ENCODE measurements at places on chromosomes 7 and 10.

DNA sequence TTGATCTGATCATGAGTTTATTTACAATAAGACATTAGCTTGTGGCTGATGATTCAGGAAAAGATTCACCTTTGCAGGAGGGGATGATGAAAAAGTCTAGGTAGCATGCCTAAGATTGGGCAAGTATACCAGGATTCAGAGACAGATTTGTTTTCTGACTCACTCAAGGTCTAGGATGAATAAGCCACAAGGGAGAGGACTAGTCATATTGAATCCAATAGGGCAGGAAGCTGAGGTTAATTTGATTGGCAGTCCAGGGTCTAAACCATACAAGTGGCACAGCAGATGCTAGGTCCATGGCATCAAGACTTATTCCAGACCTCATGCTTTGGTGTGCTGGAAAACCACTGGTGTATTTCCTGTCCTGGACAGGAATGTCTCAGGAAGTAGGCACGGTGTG, 1133.4 kb downstream of the XPNPEP1 start:
- no peak for DNase-seq
- H3K4me3 ChIP-seq, result no peak overlapping the region
- no peaks in the 10 kb centered on the region for H3K36me3 ChIP-seq
- no peaks in the 10 kb centered on the region for H3K4me1 ChIP-seq

DNA sequence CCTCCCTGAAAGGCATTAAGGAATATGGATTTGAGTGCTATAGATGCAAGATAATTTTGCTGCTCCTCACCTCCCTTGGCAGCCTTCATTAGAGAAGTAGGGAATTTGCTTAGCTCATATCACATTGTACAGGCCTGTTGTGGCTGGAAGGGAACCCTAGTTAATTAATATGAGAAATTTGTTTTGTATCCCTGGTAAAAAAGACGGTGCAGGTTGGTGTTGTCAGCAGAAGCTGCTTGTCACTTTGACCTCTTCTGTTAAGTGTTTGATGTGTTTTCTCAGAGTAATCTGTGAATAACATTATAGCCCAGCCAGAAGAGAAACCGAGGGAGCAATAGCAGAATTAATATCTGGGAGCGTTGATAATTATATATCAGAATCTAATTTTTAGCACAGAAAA, 278.4 kb downstream of the LRMDA start:
- no peak for DNase-seq
- no peak overlapping the region for H3K27ac ChIP-seq
- H3K36me3 ChIP-seq, result no peaks in the 10 kb centered on the region
- no peaks in the 10 kb centered on the region for H3K4me1 ChIP-seq
- no peaks in the 10 kb centered on the region for H3K27me3 ChIP-seq

- no peaks in the 10 kb centered on the region for H3K27me3 ChIP-seq
- no peaks in the 10 kb centered on the region for H3K36me3 ChIP-seq
- H3K4me3 ChIP-seq, result no peak overlapping the region
- H3K4me1 ChIP-seq, result no peaks in the 10 kb centered on the region
- no peak for DNase-seq
These were observed 801.4 kb upstream of the MBL2 start for GRCh38 chr10:53574024-53574423.

- no peaks in the 10 kb centered on the region for H3K4me1 ChIP-seq
- H3K27ac ChIP-seq, result no peak overlapping the region
- DNase-seq, result no peak
- H3K36me3 ChIP-seq, result no peaks in the 10 kb centered on the region
- H3K4me3 ChIP-seq, result no peak overlapping the region
These were observed 20.3 kb downstream of the CFAP46 start for GRCh38 chr10:132921818-132922807.

DNA sequence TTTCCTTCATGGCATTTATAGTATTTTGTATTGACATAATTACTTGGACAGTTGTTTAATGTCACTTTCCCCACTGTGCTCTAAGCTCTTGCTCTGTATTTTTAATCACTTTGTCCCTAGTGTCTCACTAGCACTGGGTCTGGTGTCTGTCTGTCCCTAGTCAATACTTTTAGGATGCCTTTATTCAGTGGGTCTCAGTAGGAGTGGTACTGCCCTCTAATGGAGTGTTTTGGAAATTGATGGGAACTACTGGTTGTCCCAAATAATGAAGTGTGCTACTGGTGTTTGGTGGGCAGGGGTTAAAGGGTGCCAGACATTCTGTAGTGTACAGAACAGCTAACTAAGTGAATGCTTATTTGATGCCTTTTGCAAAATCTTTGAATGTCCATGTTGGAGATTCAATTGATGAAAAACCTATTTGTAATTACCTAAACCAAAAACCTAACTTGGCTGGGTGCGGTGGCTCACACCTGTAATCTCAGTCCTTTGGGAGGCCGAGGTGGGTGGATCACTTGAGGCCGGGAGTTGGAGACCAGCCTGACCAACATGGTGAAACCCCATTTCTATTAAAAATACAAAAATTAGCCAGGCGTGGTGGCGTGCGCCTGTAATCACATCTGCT, 33.3 kb downstream of the CDK14 start:
- H3K27me3 ChIP-seq, result no peaks in the 10 kb centered on the region
- DNase-seq, result peak; percentile 37
- no peaks in the 10 kb centered on the region for H3K36me3 ChIP-seq

DNA sequence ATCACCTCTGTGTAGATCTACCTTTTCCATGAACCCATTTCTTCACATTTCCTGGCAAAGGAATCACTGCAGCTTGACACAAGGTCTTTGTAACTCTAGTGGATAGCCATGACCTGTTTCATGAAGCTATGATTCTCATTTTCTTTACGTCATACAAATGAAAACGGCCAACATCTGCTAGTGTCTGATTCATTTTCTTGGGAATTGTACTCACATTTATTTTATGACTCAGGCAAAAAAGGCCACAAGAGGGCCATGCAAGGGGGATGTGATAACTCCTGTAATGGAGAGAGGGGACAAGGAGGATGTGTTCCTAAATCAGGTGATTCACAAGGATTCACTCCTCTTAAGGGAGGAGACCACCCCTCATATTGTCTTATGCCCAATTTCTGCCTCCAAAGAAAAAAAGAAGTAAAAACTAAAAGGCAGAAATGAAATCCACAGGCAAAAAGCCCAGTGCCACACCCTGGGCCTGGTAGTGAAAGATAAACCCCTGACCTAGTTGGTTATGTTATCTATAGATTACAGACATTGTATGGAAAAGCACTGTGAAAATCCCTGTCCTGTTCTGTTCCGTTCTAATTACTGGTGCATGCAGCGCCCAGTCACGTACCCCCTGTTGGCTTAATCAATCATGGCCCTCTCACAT, 249.9 kb downstream of the IPMK start:
- no peak for DNase-seq
- no peaks in the 10 kb centered on the region for H3K27me3 ChIP-seq
- H3K27ac ChIP-seq, result no peak overlapping the region
- no peak overlapping the region for H3K4me3 ChIP-seq

DNA sequence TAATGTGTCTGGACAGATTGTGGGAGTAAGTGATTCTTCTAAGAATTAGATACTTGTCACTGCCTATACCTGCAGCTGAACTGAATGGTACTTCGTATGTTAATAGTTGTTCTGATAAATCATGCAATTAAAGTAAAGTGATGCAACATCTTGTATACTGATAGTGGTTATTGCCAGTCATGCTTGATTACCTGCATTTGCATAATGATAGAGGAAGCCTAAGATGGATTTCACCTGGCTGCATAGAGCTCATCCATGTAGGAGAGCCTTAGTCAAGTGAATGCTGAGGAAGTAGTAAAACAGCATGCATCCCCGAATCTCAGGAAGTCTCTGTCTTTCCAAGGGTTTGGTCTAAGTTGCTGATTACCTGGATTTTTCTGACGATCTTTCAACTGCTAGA, 64.2 kb upstream of the CAPZA2 start:
- H3K27ac ChIP-seq, result no peak overlapping the region
- no peak overlapping the region for H3K4me3 ChIP-seq
- no peak for DNase-seq
- H3K27me3 ChIP-seq, result no peaks in the 10 kb centered on the region
- H3K4me1 ChIP-seq, result no peaks in the 10 kb centered on the region

DNA sequence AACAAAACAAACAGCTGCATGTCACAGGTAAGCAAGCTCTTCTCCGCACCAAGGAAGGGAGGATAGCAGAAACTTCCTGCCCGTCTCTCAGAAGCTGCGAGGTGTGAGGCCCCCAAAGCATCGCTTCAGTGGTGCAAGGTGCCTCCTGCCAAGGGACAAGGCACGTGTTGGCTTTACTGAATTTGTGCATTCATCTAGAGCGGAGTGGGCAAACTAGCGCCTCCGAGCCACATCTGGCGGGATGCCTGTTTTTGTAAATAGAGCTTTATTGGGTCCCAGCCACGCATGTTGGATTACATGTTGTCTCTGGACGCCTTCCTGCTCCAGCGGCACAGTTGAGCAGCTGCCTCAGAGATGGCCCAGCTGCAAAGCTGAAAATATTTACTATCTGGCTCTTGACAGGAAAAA, 27.7 kb downstream of the PHYH start:
- no peaks in the 10 kb centered on the region for H3K36me3 ChIP-seq
- peak overlapping the region; percentile 87 for H3K27ac ChIP-seq
- peak overlapping the region; percentile 38 for H3K4me3 ChIP-seq

- H3K36me3 ChIP-seq, result no peaks in the 10 kb centered on the region
- no peaks in the 10 kb centered on the region for H3K27me3 ChIP-seq
- H3K4me1 ChIP-seq, result no peaks in the 10 kb centered on the region
- H3K27ac ChIP-seq, result no peak overlapping the region
- H3K4me3 ChIP-seq, result no peak overlapping the region
- DNase-seq, result no peak
These were observed 43.3 kb downstream of the NRP1 start for GRCh38 chr10:33291053-33291592.

GRCh38 chr10:9957351-9957750, 1060.3 kb upstream of the CELF2 start:
- no peak for DNase-seq
- H3K36me3 ChIP-seq, result no peaks in the 10 kb centered on the region
- no peaks in the 10 kb centered on the region for H3K27me3 ChIP-seq
- no peak overlapping the region for H3K4me3 ChIP-seq
- no peaks in the 10 kb centered on the region for H3K4me1 ChIP-seq
- H3K27ac ChIP-seq, result no peak overlapping the region

DNA sequence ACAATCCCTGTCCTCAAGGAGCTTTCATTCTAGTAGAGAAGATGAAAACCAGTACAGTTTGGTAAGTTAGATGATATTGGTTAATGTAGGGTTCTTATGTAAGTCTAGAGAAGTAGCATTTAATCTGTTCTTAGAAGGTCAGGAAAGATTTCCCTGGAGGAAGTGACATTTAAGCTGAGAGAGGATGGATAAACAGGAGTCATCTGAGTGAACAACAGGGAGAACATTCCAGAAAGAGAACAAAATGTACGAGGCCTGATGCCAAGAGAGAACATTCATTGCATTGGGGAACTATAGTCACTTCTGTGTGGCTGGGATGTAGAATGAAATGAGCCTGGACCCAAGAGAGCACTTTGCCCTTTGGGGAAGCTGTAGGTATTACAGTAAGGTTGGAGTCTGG, 88.0 kb downstream of the CFTR start:
- H3K36me3 ChIP-seq, result no peaks in the 10 kb centered on the region
- no peak for DNase-seq
- no peak overlapping the region for H3K27ac ChIP-seq
- H3K27me3 ChIP-seq, result no peaks in the 10 kb centered on the region

- no peaks in the 10 kb centered on the region for H3K4me1 ChIP-seq
- no peak for DNase-seq
- H3K4me3 ChIP-seq, result no peak overlapping the region
- H3K27me3 ChIP-seq, result no peaks in the 10 kb centered on the region
These were observed 152.6 kb upstream of the RNF32 start for GRCh38 chr7:156487811-156488533.

DNA sequence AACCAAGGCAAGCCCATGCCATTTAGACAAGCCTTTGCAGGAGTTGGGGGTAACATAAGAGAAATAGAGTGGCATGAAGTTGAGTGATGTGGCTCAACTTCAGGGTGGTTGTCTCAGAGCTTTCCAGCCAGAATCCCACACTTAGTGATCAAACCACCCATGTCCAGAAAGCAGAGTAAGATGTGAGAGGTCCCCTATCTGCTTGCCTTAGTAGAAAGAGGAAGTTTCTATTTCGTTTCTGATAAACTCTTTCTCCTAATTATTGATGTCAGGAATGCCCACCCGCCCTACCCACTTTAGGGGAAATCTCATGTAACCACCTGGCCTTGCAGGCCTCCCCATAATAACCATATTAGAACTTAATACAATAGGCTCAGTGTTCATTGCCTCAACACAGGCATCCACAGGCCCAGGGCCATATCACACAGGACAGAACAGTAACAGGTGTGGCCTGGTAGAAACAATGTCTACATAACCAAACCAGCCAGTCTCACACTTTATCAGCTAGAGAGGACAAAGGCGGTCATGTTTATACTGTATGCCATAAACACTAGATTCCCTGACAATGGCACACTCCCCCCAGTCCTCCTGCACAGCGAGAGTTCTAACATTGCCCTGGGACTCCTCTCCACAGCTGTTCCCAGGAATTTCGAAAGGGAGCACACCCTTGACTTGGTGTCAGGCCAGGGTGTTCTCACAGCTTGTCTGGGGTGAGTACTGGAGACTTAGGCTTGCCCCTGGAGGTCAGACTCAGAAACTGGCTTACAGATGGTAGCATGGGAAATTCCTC, 364.4 kb downstream of the CXCL12 start:
- H3K36me3 ChIP-seq, result no peaks in the 10 kb centered on the region
- no peak overlapping the region for H3K27ac ChIP-seq

- H3K27me3 ChIP-seq, result no peaks in the 10 kb centered on the region
- no peak overlapping the region for H3K27ac ChIP-seq
- no peak overlapping the region for H3K4me3 ChIP-seq
- no peaks in the 10 kb centered on the region for H3K36me3 ChIP-seq
These were observed 126.6 kb upstream of the RAB11FIP2 start for GRCh38 chr10:118173296-118173695.

GRCh38 chr10:90461437-90462155, 396.2 kb downstream of the HTR7 start:
- no peaks in the 10 kb centered on the region for H3K36me3 ChIP-seq
- H3K4me3 ChIP-seq, result no peak overlapping the region
- no peak overlapping the region for H3K27ac ChIP-seq
- no peaks in the 10 kb centered on the region for H3K4me1 ChIP-seq
- no peak for DNase-seq

DNA sequence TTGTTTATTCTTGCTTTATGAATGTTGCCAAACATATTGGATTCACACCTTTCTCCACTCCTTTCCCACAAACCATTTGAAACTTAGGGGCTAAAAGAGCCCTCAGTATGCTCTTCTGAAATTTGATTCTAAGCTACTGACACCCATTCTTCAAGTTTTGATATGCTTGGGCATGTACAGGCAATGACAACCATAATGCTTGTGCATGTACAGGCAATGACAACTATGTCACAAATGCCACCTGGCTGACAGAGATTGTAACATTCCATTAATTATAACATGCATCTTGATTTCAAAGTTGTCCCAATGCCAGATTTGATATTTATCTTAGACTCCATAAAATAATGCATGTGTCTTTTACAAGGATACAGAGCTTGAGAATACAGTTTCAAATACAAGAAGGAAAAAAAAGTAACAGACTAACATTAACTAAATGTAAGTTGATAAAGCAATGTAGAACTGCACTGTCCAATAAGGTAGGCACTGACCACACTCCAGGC, 17.5 kb upstream of the CDK1 start:
- DNase-seq, result no peak
- no peaks in the 10 kb centered on the region for H3K4me1 ChIP-seq
- no peaks in the 10 kb centered on the region for H3K36me3 ChIP-seq
- no peaks in the 10 kb centered on the region for H3K27me3 ChIP-seq
- H3K4me3 ChIP-seq, result no peak overlapping the region
- H3K27ac ChIP-seq, result no peak overlapping the region

- no peak overlapping the region for H3K27ac ChIP-seq
- no peak overlapping the region for H3K4me3 ChIP-seq
- no peaks in the 10 kb centered on the region for H3K4me1 ChIP-seq
- H3K27me3 ChIP-seq, result no peaks in the 10 kb centered on the region
- H3K36me3 ChIP-seq, result no peaks in the 10 kb centered on the region
- DNase-seq, result no peak
These were observed 282.2 kb downstream of the NEBL start for GRCh38 chr10:20614911-20615310.

Data from MM.1S (cell line).